ENCODE measurements at places on chromosomes 6 and 20.

- no peak for DNase-seq
Observed at GRCh38 chr6:3237761-3238662, 10.6 kb upstream of the TUBB2B start.

DNA sequence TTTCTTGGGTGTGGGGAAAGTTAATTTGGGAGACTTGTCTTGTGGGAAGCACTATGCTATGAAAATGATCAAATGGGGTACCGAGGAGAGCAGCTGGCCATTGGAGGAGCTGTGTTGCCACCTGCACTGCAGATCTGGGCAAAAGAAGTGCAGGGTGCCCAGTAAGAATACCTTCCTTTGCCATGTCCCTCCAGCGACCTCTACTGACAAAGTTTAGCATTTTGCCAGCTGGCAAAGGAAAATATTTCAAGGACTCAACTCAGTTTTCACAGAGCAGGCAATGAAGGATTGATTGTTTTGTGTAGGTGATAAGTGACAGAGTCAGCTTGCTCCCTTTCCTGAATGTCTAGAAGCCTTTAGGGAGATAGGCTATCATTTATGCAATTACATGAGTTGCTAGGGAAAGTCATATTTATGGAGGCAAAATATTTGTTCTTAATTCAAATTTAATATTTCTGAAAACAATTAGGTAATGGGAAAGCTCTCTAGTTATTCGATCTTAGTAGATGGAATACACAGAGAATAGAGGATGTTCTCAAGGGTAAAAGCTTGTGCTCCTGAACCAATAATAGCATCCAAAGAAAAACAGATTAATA, 118.4 kb downstream of the FARS2 start:
- DNase-seq = no peak

DNA sequence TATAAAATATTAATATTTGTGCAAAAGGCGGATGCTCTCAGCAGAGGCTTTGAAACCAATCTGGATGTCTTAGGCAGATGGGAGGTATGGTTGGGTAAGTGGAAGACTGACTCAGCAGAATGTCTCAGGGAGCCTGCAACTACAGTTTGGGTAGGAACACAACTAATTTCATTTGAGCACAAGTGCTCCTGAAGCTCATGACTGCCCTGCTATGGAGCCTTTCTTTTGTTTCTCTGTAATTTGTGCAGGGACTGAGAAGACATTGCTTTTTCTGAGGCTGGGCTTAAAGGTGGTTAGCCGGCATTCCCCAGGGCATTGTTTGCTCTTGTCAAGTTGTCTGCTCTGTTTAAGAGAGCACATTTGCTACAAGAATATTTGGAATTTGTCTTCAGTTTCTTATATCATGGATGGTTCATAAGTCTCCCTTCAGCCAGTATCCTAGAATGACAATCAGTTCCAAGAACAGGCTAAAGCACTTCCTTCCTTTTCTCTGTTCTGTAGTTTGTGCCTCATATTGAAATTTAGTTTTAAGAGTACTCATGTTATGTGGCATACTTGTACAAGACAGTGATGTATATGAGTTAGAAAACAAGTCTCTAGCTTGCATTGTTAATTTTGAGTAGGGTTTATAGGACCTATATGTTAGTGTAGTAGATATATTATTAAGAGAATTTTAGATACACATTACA, 208.3 kb downstream of the ZFAND3 start:
- DNase-seq = no peak

DNA sequence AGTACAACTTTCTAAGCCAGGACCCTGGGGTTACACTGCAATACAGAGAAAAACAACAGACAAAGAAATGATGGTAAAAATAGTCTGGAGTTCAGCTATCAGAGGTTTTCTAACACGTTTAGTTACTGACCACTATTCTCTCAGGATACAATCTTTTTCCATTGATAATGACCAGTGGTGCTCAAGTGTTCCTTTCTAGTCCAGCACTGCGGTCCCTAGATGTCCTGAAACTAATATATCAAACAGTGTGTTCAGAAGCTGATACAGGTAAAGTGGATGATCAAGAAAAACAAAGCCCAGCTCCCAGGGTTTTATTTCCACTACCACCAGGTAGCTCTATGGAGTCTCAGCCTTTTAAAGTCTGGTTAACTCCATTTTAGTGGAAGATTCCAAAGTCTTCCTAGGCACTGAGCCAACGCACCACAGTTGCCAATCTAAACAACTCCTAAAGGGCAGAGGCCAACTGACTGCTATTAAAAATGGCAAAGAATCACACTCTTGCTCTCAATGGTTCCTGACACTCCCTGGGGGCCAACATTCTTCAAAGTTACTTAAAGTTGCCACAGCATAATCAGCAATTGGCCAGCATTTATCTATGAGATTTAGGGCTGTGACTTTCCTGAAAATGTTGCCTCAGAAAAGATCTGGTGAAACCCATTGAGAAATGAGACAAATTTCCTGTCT, 38.2 kb downstream of the DZANK1 start:
- no peak for DNase-seq

DNA sequence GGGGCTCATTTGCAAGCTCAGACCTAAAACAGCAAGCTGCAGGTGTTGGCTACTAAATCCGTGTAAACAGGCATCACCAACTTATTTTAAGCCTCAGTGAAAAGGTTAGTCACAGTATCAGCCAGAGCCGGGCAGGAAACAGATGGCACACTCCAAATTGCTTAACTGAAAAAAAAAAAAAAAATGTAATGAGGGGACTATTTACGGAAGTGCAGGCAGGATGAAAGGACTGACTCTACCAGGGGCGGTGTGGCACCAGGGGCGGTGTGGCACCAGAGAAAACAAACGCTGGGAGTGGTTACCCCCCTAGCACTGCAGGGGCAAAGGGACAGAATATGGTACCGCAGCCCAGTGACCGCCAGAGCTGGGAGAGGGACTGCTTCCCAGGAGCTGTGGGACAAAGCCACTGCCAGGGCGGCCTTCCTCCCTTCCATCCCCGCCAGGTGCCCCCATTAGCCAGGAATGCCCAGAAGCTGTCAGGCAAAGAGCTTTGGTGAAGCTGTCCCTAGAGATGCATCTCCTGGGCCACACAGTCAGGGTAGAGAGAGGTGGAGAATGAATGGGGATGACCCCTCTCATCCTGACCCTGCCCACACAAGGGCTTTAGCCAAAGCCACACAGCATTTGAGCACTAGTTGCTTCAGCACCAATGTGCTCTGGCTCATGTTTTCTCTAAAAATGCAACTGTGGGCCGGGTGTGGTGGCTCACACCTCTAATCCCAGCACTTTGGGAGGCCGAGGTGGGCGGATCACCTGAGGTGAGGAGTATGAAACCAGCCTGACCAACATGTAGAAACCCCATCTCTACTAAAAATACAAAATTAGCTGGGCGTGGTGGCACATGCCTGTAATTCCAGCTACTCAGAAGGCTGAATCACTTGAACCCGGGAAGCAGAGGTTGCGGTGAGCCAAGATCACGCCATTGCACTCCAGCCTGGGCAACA, 39.6 kb upstream of the GFOD1 start:
- DNase-seq = no peak

GRCh38 chr6:1604158-1605003, 5.3 kb upstream of the FOXC1 start:
- no peak for DNase-seq

- no peak for DNase-seq
Observed at GRCh38 chr6:145583753-145584152, 151.6 kb downstream of the EPM2A start.

GRCh38 chr6:142322504-142323198, 20.8 kb downstream of the ADGRG6 start:
- DNase-seq = no peak

- DNase-seq = no peak
Observed at GRCh38 chr6:2514965-2515543, 235.7 kb downstream of the MYLK4 start.

DNA sequence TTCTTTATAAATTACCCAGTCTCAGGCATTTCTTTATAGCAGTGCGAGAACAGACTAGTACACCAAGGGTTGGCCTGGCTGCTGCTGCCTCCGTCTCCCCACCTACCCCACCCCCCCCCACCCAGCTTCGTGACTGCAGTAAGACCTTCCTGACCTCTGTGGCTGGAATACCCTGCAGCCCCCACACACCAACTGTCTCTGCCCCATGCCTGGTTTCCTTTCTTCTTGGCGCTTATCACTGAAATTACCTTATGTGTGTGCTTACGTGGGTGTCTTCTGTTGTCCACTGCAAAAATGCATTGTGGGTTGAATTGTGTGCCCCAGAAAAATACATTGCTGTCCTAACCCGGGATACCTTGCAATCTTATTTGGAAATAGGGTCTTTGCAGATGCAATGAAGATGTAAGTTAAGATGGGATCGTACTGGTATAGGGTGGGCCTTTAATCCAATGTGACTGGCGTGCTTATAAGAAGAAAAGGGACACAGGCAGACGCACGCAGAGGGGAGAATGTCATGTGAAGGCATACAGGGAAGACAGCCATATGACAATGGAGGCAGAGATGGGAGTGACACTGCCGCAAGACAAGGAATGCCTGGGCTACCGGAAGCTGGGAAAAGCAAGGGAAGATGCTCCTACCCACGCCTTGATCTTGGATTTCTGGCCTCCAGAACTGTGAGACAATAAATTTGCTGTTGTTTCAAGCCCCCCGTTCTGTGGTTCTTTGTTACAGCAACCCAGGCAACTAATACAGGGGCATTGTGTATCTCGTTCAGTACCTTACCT, 15.4 kb downstream of the SYNJ2 start:
- DNase-seq = no peak

DNA sequence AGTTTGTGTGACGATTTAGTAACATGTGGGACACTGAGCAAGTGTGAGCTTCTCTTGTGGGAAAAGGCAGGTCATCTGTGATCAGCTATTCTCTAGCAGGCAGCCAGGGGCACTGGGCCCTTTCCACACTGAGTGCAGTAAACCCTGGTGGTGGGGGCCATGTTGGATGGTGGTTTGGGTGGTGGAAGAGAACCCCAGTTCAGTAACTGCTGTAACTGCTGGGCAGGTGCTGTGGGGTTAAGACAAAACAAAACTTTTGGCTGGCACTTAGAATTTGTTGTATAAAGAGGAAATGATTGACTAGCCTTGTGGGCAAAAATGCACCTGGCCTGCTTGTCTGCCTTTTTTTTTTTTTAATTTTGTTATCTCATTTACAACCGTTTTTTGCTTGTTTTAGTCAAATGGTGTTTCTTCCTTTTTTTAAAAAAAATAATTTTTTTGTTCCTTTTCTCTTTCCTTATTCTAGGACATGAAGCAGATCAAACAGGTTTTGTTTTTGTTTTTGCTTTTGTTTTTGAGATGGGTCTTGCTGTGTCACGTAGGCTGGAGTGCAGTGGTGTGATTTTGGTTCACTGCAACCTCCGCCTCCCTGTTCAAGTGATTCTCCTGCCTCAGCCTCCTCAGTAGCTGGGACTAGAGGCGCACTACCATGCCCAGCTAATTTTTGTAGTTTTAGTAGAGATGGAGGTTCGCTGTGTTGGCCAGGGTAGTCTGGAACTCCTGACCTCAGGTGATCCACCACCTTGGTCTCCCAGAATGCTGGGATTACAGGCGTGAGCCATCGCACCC, 59.8 kb downstream of the IGF2R start:
- no peak for DNase-seq

GRCh38 chr6:169707772-169708171, 5.8 kb downstream of the C6orf120 start:
- no peak for DNase-seq

- no peak for DNase-seq
Observed at GRCh38 chr6:143746202-143747119, 68.7 kb downstream of the PHACTR2 start.

- no peak for DNase-seq
Observed at GRCh38 chr6:64539917-64540316, 904.3 kb downstream of the PHF3 start.

DNA sequence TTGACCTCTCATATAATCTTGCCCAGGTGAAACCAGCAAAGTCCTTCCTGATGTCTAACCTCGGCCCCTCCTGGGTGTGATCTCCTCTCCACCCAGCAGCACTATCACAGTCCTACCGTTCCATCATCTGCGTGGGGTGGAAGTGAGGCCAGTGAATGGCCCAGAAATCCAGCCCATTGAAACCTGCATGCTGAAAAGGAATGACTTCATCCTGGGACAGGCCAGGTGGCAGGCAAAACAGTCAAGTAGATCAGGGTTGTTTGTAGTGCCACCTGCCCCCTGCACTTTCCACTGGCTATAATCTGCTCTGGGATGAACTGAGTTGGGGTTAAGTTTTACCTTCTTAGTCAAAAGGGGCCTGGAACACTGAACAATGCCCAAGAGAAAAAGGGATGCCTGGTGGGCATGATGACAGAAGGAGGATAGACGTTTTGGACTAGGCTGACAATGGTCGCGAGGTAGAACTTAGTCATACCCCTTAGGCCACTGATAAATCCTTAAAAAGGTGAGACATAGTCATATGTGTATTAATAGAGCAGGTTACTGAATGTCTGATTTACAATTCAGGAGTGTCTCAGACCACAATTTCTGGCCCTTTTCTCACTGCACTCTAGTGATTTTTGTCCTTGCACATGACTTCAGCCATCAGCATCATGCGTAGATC, 8.1 kb upstream of the HSP90AB1 start:
- no peak for DNase-seq

GRCh38 chr20:5835321-5835821, 85.2 kb downstream of the SHLD1 start:
- no peak for DNase-seq

- no peak for DNase-seq
Observed at GRCh38 chr6:30044630-30045029, 16.4 kb upstream of the POLR1H start.

GRCh38 chr20:10581823-10582222, 92.0 kb downstream of the JAG1 start:
- no peak for DNase-seq

DNA sequence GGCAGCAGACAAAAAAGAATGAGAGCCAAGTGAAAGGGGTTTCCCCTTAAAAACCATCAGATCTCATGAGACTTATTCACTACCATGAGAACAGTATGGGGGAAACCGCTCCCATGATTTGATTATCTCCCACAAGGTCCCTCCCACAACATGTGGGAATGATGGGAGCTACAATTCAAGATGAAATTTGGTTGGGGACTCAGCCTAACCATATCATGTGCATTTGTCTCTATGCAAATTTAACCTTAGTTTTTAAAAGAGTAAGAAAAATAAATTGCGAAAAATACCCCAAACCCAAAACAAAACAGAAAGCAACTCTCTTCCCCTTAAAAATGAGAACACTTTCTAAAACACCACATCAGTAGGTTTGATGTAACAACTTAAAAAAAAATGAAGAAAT, 22.6 kb upstream of the GPR6 start:
- DNase-seq = no peak

GRCh38 chr6:3227363-3228045, at the start of gene TUBB2B:
Gene TUBB2B (minus strand): TSS chr6:3227653. CDS start chr6:3227543, 110 bp downstream.
- DNase-seq = no peak

- DNase-seq = no peak
Observed at GRCh38 chr20:59933849-59934585, 580 bp upstream of the SYCP2 start.

DNA sequence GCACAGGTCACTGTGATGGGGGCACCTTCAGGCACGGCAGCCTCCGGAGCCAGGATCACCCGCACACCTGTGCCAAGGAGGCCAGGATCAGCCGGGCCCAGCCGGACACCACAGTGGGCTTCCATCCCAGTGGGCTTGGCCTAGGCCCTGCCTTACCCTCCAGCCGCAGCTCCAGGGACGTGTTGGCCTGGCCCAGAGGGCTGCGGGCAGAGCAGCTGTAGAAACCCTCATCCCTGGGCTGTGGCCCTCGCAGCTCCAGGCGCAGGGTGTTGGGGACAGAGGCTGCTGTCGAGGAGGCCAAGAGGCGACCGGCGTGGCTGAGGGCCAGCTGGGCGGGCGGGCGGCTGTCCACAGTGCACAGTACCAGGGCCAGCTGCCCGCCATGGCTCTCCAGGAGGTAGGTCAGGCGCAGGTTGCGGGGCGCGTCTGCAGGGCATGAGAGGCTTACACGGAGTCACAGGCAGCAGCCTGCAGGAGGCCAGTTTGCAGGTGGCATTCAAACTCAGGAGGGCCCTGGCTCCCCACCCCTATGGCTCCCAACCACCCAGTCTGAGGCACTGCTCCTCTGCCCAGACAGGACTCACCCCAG, 11.0 kb upstream of the ADAM33 start:
- DNase-seq = no peak

Data from urinary bladder (tissue), 4 donors.